ENCODE measurements at places on chromosomes 5 and 9.

GRCh38 chr5:124309241-124309980, 437.0 kb downstream of the ZNF608 start:
- DNase-seq: no peak

DNA sequence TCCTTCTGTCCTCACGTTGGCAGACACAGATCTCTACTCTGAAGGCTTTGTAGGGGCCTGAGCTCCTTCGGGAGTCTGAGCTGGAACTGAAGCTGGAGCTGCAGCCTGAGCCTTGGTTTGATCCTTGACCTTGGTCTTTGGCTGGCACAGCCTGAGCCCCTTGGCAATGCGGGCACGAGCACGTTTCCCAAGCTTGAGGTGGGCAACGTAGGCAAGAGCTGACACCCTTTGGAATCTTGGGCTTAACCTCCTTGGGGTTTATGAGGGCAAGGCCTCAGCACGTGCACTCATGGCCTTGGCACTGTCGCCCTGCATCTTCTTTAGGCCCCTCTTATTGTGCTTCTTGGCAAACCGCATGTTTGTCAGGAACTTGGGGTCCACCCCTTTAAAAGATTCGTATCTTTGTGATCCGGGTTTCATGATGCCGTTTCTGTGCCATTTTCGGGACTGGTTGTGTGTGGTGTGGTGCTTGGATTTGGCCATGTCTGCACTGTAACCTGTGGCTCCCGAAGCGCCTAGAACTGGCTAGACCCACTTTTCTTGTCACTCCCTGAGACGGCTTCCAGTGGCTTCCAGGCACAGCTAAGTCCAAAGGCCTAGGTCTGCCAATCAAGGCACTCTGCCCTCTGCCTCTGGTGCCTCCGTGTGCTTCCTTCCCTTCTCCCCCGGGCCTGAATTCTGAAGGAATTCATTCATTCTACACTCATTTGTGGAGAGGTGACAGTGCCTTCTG, 1.4 kb downstream of the SUSD1 start:
- DNase-seq: no peak

GRCh38 chr5:172433071-172433470, 21.3 kb downstream of the SH3PXD2B start:
- DNase-seq: no peak

DNA sequence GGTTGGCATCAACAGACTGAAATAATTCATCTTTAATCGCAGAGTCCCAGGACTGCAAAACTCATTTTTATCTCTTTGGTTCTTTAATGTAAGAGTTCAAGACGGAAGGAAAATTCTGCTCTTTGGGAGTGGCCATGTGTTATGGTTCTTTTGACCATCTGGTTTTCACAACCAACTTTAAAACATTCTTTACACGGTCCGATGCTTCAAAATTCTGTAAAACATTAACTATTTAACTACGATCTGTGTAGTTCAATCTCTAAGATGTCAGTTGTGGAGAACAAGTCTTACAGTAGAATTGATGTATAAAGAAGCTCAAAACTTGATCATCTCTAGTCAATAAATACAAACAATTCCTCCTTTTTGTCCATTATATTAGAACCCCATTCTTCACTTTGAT, 83.0 kb downstream of the CMYA5 start:
- no peak for DNase-seq

GRCh38 chr5:107615299-107615817, 55.4 kb downstream of the EFNA5 start:
- no peak for DNase-seq

GRCh38 chr5:68305223-68305870, 89.8 kb downstream of the PIK3R1 start:
- no peak for DNase-seq

DNA sequence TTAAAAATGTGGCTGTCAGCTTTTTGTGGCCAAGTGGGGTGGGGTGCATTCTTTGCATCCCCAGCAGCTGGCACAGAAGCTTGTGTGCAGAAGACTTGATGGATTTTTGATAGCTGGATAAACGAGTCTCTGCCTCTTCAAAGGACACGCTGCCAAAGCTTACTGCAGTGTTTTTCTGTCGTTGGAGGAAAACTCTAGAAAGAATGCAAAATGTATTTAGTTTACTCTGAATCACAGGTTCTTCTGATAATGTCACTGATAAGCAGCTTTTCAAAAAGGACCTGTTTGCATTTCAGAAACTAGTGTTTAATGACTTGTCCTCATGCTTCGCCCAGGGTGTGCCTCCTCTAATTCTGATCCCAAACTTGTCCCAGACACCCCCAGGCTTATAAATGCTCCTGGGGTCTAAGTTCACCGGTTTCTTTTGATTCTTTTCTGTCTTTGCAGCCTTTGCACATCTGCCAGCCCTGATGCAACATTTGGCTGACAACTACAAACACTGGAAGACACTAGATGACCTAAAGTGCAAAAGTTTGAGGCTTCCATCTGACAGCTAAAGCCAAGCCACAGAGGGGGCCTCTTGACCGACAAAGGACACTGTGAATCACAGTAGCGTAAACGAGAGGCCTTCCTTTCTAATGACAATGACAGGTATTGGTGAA, 66.0 kb downstream of the WDR41 start:
- DNase-seq: no peak

GRCh38 chr9:684054-684890, 157.2 kb upstream of the DMRT1 start:
- DNase-seq: no peak

- no peak for DNase-seq
Observed at GRCh38 chr5:14673443-14673842, 8.9 kb downstream of the OTULIN start.

- no peak for DNase-seq
Observed at GRCh38 chr9:113154471-113154870, 3.7 kb downstream of the SLC31A2 start.

DNA sequence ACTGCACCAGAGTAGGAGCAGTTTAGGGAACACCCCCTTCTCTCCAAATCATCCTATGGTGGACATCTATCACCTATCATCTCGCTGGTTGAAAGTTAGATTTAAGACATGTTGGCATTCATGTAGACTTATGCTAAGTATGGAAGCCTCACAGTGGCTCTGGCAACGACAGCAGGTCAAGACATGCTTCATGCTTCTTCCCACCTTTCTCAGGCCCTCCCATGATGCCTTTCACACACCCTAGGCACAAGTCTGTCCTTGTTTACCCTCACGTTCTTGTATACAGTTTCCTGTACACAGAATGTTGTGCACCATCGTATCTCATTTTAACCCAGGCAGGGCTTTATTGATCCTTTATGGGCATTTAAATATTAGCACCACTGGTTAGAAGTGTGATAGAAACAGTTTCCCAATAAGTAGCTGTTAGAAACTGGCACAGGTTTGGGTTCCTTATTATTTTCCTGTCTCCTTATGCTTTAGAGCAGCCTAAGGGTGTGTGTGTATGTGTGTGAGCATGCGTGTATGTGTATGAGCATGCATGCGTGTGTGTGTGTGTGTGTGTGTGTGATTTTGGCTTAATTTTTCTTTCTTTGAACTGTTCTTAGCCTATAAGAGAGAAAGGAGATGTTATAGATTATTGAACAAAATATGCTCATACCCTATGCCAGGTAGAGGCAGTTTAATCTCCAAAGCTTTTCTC, 160.6 kb downstream of the NTRK2 start:
- DNase-seq: no peak

Data from amygdala (tissue), 56 donors.